ENCODE measurements at places on chromosomes 6 and 20. TPM values are rescaled to one million over a fixed set of nuclear protein-coding genes. Genes with fewer than 3 reads are reported as not detected.

The PAK5 gene
- polyA plus RNA-seq = not detected

- DNase-seq = peak; percentile 74
Observed at GRCh38 chr6:26304797-26305640, 60.0 kb upstream of the BTN3A2 start.

- no peak for DNase-seq
Observed at GRCh38 chr6:154683756-154684523, 49.3 kb upstream of the SCAF8 start.

The DAAM2 gene
- not detected for polyA plus RNA-seq

GRCh38 chr6:135054569-135055498, at the start of gene HBS1L:
TSS of gene HBS1L (minus strand) at chr6:135054822. CDS start at chr6:135054691, 131 bp downstream.
- DNase-seq = peak; percentile 95

The ADGRB3 gene
- not detected for polyA plus RNA-seq

GRCh38 chr6:35343835-35344550, 1.6 kb downstream of the PPARD start:
- no peak for DNase-seq

DNA sequence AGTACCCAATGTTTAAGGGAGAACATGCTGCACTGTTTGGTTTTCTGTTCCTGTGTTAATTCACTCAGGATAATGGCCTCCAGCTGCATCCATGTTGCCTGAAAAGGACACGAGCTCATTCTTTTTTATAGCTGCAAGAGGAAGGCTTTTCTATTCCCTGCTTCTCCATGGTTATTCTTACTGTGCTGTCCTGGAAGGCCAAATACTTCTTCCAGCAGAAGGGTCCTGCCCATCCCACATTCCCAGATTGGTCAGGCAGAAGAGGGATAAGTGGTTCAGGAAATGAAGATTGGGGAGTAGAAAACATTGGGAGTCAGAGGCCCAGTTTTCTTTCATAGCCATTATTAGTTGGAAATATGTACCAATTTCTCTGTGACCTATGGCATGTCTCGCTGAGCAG, 122.4 kb downstream of the TCP11 start:
- no peak for DNase-seq

GRCh38 chr6:135129136-135129856, 51.8 kb upstream of the MYB start:
- DNase-seq = peak; percentile 16

GRCh38 chr6:128807577-128807976, 75.4 kb upstream of the LAMA2 start:
- DNase-seq = peak; percentile 9

The PFDN4 gene
- 43.8 TPM for polyA plus RNA-seq

The NMBR gene
- not detected for polyA plus RNA-seq

The SLC35F1 gene
- not detected for polyA plus RNA-seq

- no peak for DNase-seq
Observed at GRCh38 chr6:9933677-9934076, 481.2 kb downstream of the TFAP2A start.

DNA sequence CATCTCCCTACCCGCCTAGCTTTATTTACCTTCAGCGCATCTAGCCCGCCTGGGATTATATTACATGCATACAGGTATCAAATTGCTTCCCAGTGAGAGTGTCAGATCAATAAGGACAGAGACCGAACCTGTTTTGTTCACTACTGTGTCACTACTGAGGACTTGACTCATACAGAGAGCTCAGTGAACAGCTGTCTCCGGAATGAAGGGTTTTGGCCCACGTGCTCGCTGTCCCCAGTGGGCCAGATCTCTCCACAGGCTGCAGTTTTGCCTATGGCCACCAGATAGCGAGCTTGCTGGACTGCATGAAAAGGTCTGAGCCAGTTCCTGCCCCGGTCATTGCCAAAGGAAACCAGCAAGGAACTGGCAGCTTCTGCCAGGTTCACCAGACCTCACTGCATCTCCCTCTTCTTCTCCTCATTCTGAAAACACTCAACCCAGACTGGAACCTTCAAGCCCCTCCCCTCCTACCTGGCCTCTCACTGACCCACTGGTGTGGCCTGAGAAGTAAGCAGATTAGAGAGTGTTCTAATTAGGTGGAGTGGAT, 150.8 kb downstream of the ZMYND8 start:
- DNase-seq = no peak

DNA sequence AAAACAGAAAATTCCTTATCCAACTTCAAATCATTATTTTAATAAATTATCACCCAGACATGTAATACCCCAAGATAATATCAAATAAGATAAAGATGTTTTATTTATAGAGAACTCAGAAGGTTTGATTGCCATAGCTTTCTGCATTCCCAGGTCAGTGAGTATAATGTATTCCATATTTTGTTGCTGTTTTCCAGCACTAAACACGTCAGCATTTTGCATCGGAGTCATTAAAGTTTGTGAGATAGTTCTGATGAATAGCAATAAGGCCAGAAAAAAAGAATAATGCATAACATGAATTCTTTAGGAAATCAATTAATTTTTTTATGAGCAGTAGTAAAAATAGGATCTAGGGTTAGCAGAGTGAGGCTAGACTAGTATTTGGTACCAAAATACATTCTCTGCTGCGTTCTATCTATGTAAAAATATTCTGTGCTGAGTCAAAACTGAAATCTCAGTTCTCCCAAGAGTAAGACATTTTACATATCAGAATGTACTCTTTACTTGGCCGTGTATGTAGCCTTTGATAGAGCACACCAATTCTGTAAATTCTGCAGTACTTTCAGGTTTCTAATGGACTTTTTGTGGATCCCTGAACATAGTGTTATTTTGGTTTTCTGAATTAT, 269.9 kb upstream of the AGPAT4 start:
- no peak for DNase-seq

GRCh38 chr6:842141-842540, 149.2 kb upstream of the EXOC2 start:
- DNase-seq = no peak

GRCh38 chr6:49479308-49479970, 16.3 kb downstream of the CENPQ start:
- DNase-seq = no peak

The TMEM244 gene
- polyA plus RNA-seq = not detected

The CYP24A1 gene
- polyA plus RNA-seq = 0.86 TPM

GRCh38 chr20:41140226-41141133, 3.1 kb downstream of the PLCG1 start:
- DNase-seq = no peak

- no peak for DNase-seq
Observed at GRCh38 chr20:52789716-52790115, 182.4 kb upstream of the TSHZ2 start.

DNA sequence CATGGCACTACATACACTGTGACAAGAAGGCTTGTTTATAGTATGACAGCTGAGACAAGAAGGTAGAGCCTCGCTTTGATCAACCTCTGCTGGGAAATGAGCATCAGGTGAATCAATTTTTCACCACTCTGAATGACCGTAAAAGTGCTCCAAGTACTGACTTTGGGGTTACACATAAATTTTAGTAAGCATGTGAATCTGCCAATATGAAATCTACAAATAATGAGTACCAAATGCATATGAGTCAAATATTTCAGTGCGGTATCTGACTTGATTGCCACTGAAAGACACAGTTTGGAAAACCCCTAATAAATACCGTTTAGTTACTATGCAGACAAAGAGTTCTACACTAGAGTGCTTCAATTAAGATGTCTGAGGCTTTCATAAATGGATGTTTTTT, 77.8 kb downstream of the ATG5 start:
- DNase-seq = no peak

DNA sequence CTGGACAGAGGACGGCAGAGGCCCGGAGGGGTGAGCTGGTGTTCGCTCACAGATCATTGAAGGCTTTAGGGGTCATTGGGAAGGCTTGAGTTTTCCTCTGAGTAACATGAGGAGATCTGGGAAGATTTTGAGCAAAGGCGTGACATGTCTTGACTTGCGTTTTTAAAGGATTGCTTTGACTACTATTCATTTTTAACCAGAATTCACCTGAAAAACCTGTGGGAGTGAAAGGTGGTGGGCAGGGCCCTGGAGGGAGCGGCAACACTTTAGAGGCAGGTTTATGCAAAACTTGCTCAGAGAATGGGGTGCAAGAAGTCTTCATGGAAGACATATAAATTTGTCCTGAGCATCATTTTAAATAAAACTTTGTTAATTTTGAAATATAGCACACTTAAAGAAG, 72.2 kb upstream of the EEF1E1 start:
- no peak for DNase-seq
